Fibroblast of lung (primary cell): ENCODE measurements at places on chromosomes 1 and 21. TPM values are rescaled to one million over a fixed set of nuclear protein-coding genes. Genes with fewer than 3 reads are reported as not detected.

GRCh38 chr1:63651161-63651701 is 58.0 kb downstream of the PGM1 start:
- peak; percentile 74 for DNase-seq

DNA sequence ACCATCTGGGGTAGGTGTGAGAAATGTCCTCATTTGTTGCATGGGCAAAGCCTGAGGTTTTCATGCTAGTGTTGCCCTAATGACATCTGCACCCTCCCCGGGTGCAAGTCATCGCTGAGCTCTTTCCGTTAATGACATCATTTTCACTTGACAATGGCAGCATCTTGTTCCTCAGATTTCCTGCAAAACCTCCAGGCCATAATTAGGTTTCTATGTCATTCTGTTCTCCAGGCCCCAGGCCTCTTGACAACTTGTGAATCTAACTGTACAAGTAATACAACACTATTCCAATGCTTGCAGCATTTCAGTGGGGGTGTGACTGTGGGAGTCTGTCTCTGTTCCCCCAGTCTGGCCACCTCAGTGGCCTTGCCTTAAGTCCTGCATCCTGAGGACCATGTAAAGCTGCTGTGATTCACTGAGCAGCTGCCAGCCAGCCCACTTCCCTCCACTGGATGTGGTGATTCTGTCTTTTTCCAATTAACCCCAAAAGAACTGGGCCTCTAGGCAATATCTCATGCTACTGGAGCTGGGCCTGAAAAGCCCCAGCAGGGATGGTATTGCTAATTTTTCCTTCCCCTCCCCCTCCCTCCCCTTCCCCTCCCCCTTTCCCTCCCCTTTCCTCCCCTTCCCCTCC is 22.8 kb downstream of the RAB7B start:
- DNase-seq, result no peak

DNA sequence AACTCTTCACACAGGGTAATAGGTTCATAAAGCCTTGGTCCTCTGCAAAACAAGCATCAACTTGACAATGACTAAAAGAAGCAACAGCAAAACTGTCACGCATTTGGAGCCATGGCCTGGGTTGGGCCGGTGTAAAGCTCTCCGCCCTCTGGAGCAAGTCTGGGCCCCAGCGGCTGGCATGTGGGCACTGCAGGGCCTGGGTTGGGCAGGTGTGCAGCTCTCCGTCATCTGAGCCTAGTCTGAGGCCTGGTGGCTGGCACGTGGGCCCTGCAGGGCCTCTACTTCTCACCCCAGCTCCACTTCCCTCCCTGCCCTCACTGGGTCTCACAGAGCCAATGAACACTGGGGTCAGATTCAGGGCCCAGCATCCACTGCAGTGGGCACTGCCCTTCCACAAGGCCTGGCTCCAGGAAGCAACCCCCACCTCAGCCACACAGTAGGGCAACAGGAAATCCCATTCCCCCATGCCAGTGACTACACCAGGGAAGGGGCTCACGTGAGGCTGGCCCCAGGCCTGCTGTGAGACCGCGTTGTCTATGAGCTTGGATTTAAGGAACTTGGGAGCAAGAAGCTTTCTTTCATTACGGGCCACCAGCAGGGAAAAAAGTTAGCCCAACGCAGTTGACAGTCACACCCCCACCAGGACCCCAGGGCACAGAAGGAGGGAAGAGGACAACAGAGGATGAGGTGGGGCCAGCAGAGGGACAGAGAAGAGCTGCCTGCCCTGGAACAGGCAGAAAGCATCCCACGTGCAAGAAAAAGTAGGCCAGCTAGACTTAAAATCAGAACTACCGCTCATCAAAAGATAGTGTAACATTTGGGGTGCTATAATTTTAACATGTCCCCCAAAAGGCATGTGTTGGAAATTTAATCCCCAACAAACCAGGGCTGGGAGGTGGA is 52.7 kb downstream of the NPHP4 start:
- no peak for DNase-seq

DNA sequence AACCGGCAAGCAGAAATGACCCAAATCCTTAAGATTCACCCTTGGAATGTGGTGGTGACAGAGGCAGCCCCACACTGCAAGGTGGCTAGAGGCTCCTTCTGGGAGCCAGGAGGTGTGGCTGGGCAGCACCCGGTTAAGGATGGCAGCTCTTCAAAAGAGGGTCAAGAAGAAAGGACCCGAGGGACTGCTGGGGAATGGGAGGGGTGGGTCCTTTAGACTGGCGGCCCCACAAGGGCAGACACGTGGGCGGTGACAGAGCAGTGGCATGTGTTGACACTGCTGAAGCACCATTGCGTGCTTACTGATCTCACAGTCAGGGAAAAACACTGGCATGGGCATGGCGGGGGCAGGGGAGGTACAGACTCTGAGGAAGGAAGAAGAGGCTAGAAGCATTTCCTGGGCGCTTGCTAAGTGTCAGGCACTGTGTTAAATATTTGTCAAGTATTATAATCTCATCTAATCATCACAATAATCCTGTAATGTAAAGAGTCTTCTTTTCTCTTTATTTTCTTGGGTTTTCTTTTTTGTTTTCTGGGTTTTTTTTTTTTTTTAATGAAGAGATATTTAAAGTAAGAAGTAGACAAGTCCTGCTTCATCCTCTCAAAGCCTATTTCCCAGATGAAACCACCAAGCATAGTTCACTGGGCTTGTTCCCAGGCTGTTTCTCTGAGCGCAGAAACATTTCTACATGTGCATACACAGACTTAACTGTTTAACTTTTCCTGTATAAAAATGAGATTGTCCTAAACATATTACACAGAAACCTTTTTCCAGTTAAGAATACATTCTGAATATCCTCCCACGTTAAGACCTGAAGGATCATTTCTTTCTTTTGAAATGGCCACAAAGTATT is 165.8 kb upstream of the EDN2 start:
- no peak for DNase-seq

DNA sequence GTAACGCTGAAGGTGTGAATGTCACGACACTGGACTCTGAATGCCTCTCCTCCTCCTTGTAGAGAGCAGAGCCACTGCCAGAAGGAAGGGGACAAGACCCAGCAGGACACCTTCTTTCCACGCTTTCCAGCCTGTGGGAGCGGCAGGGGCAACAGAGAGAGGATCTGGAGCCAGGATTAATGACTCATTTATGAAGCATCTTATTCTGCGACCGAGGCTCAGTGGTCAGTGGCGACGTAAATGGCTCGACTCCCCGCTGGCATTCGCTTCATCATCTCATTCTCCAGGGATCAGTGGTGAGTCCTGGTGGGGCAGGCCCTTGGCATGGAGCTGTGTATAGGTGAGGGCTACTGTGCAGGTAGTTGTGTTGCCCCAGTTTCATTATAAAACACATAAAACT is 4.6 kb downstream of the SLC37A1 start:
- DNase-seq, result peak; percentile 37

- peak; percentile 67 for DNase-seq
Measured at GRCh38 chr1:60978421-60979357, 103.7 kb upstream of the NFIA start.

GRCh38 chr1:238776126-238776525 is 610.2 kb upstream of the CHRM3 start:
- DNase-seq, result no peak

IRF2BP2 gene
- 71.8 and 113 TPM in 2 replicates for total RNA-seq

AQP10 gene
- not detected in 2 replicates for total RNA-seq

OR14I1 gene
- not detected in 2 replicates for total RNA-seq

FAM72D gene
- total RNA-seq, result 0.26 and 1.7 TPM in 2 replicates

MIXL1 gene
- total RNA-seq, result not detected in 2 replicates

LCE2B gene
- total RNA-seq, result not detected in 2 replicates
